ENCODE measurements at places on chromosomes 2 and 18.

- DNase-seq: no peak
These were observed 354.5 kb downstream of the PID1 start for GRCh38 chr2:228916416-228917090.

DNA sequence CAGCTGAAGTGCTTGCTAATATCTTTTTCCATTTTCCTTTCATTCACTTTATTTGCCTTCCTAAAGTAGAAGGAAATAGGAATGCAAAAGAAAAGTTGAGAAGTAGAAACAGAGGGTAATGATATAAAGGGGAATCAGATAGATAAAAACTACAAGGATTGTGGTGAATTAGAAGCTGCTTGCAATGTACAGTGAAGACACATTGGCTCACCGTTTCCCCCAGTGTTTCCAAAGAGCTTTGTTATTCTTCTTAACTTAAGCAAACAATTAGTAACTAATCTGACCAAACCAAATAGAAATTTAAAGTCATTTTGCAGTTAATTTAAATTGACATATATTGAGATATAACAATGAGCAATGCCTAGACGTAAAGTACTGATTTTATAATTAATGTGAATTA lies 63.4 kb downstream of the RELCH start:
- DNase-seq: no peak

- DNase-seq: no peak
These were observed 184.7 kb downstream of the CD226 start for GRCh38 chr18:69763002-69763401.

DNA sequence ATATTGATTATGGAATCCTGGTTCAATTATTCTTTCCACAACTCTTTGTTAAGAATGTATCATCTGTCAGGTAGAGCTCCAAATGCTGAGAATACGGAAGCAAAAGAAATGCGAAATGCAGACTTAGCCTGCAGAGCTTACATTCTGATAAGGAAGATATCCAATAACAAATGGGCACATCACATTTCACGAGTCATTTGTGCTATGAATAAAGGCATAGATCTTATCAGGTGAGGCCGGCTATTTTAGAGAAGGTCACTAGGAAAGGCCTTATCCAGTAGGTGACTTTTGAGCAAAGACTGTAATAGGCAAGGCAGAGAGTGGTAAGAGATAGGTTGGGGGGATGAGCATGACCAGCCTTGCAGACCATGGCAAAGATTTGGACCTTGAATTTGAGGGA lies 174.3 kb upstream of the SERPINE2 start:
- no peak for DNase-seq

GRCh38 chr2:212723226-212723625 lies 184.6 kb upstream of the ERBB4 start:
- no peak for DNase-seq

GRCh38 chr2:36339607-36340218 lies 15.9 kb upstream of the CRIM1 start:
- DNase-seq: no peak

All from hepatocyte (in vitro differentiated cells).